Osteoblast (primary cell): ENCODE measurements at places on chromosomes 7 and 10.

- DNase-seq, result no peak
Observed at GRCh38 chr7:146117576-146117975, 975 bp downstream of the CNTNAP2 start.

- DNase-seq, result no peak
Observed at GRCh38 chr7:47914717-47915615, 33.3 kb downstream of the PKD1L1 start.

GRCh38 chr7:1934017-1934416 lies 263.9 kb downstream of the ELFN1 start:
- DNase-seq, result no peak

- no peak for DNase-seq
Observed at GRCh38 chr7:134856091-134856490, 76.7 kb downstream of the CALD1 start.

DNA sequence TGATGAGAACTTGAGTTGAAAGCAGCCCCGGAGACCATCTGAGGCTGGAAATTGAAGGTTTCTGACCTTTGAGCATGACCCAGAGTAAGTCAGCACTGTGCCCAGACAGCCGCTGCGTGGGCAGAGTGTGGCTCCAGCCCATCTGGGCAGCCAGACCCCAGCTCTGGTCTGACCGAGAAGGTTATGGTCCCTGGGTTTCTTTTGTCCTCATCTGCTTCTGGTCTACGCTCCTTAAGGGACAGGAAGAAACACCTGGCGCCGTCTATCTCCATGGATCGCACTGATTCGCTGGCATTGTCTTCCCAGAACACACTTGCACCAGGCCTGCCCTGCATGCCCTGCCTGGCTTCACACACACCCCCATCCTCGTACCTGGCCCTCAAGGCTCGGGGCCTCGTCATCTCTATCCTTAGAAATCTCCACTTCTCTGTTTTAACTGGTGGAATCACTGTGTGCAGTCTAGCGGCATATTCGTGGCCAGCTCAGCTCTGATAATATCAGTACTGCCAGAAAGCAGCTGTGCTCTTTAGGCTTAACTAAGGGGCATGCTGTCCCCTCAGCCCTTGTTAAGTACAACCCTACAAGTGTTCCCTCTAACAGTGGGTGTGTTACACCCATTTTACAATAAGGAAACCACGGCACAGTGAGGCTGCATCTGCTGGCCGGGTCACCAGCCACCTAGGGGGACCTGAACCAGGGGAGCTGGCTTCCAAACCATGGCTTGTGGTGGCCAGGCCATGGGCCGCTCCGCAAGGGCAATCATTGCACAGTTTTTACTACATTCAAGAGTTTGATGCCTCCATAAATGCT lies 127.7 kb downstream of the ADCY1 start:
- no peak for DNase-seq

- DNase-seq, result no peak
Observed at GRCh38 chr10:112587729-112588128, 140.7 kb downstream of the VTI1A start.

GRCh38 chr10:35743851-35744250 lies 101.8 kb upstream of the FZD8 start:
- DNase-seq, result no peak
